ENCODE measurements at places on chromosomes 5 and 9.

GRCh38 chr5:180704362-180704761 lies 35.5 kb downstream of the OR2Y1 start:
- DNase-seq: no peak

GRCh38 chr9:133735415-133735775 lies 2.8 kb downstream of the SARDH start:
- DNase-seq: no peak

DNA sequence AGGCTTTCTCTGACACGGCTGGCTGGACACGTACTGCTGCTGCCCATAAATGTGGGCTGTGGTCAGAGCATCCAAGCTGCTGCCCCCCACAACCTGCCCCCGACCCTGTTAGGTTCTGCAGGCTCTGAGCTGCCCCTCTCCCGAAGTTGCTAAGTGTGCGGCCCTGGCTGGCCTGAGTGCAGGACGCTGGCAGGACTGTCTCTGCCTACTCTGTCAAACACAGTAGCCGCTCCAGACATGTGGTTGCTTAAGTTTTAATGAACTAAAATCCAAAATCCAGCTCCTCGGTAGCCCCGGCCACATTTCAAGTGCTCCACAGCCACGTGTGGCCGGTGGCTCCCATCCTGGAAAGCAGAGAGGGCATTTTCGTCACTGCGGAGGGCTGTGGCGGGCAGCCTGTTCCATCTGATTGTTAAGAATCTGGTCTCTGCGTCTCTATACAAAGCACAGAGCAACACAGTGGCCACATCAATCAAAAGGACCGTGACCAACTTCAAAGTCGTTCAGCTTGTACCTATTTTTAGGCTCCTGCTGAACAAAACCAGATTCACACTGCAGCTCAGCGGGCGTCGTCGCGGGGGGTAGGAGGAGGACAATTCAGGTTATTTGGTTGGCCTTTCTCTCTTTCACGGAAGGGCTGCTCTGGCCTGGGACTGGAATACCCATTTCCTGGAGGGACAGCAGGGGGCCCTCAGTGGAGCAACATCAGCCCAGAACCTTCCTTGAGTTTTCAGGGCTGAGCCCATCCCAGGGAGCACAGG lies 68.9 kb downstream of the PTCH1 start:
- DNase-seq: no peak

- no peak for DNase-seq
These were observed 7.3 kb downstream of the UBTD2 start for GRCh38 chr5:172276214-172276613.

All from GM12891 (cell line).